ENCODE measurements at places on chromosomes 5 and 9.

- DNase-seq, result no peak
Observed at GRCh38 chr5:159082474-159082873, 17.2 kb downstream of the EBF1 start.

- no peak for DNase-seq
Observed at GRCh38 chr5:154793599-154794524, 38.7 kb downstream of the LARP1 start.

GRCh38 chr5:164747371-164747770 is 1242.0 kb downstream of the MAT2B start:
- DNase-seq, result no peak

GRCh38 chr5:33340195-33340594 is 100.6 kb upstream of the TARS1 start:
- no peak for DNase-seq

DNA sequence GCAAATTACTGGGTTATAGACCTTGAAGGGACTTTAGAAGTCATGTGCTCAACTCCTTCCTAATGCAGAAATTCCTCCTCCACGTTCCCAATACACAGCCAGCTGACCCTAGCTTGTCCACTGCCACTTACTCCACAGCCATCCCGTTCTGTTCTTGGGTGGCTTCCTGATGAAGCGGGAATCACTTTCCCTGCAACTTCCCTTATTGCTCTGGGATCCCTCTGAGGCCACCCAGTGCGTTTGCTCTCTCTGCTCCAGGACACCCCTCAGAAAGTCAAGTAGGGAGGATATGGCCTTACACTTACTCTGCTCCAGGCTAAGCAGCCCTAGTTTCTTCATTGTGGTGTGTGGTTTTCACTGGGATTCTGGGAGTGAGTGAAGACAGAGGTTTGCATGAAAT is 55.5 kb downstream of the GALNT12 start:
- no peak for DNase-seq

GRCh38 chr9:123685489-123686083 is 244.3 kb downstream of the DENND1A start:
- no peak for DNase-seq

GRCh38 chr5:96718635-96719077 is 56.5 kb downstream of the CAST start:
- no peak for DNase-seq

DNA sequence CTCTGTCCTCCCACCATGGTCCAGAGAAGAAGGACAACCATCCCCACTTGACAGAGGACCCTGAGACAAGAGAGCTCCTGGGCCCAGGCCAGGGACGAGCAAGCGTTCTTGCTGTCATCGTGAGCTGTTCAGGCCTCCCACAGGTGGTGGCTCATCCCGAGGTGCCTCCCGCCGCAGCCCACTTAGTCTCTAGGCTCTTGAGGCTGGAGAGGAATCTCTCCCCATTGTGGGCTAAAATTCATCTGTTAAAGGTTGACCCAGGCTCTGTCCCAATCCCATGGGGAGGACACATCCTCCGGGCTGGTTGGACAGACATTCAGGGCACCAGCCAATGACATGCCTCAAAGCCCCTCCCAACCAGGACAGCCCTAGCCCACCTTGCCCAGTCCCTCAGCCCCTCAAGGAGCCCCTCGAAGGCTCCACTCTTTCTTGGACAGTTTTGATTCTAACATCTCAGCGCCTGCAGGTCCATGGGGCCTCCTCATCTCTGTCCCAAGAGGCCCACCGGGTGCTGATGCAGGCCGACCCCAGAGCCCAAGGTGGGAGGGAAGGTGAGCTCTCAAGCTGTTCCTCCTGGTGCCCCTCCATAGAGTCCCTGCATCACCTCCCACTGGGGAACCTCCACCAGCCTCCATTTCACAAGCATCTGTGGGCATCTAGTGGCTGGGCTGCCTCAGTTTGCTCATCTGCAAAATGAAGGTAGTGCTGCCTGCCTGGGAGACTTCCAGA is 52.9 kb downstream of the BARX1 start:
- DNase-seq, result no peak

- no peak for DNase-seq
Observed at GRCh38 chr5:55421074-55421529, 113.3 kb downstream of the MTREX start.

Data from stimulated activated CD4-positive, alpha-beta T cell treated with anti-CD3 and anti-CD28 coated beads, Interleukin-1b, Interleukin-23, amount 100 ng/mL, for 1 hour (primary cell).